ENCODE measurements at places on chromosomes 1 and 21.

GRCh38 chr1:219185486-219186117, 11.9 kb downstream of the LYPLAL1 start:
- DNase-seq, result no peak

- no peak for DNase-seq
Observed at GRCh38 chr1:245039196-245039595, 115.6 kb upstream of the KIF26B start.

DNA sequence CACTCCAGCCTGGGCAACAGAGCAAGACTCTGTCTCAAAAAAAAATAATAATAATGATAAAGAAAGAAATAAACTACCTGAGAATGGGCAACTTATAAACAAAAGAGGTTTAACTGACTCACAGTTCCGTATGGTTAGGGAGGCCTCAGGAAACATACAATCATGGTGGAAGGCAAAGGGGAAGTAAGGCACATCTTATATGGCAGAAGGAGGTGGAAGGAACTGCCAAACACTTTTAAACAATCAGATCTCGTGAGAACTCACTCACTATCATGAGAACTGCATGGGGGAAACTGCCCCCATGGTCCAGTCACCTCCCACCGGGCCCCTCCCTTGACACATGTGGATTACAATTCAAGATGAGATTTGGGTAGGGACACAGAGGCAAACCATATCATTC, 6.3 kb upstream of the EGLN1 start:
- no peak for DNase-seq

DNA sequence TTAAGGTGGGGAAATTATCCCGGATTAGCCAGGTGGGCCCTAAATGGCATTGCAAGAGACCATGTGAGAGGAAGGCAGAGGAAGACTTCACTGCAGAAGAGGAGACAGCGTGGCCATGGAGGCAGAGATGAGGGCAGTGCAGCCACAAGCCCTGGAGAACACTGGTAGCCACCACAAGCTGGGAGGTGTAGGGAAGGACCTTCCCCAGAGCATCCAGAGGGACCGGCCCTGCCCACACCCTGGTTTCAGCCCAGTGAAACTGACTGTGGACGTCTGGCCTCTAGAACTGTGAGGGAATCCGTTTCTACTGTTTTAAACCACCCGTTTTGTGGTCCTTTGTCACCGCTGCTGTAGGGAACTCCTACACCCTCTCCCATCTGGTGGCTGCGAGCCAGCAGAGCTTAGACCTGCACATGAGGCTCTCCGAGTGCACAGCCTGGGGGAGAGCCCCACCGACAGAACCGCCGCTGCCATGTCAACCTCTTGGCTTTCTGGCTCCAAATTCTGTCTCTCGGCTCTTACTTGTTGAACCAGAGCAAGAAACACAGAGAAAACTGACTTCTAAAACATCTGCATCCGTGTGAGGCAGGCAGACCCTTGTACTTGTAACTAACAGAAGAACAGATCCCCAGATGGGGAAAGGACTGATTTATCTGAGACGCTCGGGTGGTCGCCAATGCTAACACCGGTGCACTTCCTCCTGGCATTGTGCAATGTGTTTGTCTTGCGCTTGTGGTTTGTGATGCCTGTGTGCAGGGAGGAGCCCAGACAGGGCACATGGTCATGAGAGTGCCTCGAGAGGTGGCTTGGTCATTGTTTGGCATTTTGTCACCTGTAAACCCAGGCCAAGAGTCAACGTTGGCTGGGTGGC, 90.8 kb upstream of the TMPRSS2 start:
- DNase-seq, result no peak

GRCh38 chr1:221031458-221032203, 152.4 kb downstream of the HLX start:
- no peak for DNase-seq

GRCh38 chr1:179014123-179014522, 11.6 kb upstream of the FAM20B start:
- DNase-seq, result no peak

DNA sequence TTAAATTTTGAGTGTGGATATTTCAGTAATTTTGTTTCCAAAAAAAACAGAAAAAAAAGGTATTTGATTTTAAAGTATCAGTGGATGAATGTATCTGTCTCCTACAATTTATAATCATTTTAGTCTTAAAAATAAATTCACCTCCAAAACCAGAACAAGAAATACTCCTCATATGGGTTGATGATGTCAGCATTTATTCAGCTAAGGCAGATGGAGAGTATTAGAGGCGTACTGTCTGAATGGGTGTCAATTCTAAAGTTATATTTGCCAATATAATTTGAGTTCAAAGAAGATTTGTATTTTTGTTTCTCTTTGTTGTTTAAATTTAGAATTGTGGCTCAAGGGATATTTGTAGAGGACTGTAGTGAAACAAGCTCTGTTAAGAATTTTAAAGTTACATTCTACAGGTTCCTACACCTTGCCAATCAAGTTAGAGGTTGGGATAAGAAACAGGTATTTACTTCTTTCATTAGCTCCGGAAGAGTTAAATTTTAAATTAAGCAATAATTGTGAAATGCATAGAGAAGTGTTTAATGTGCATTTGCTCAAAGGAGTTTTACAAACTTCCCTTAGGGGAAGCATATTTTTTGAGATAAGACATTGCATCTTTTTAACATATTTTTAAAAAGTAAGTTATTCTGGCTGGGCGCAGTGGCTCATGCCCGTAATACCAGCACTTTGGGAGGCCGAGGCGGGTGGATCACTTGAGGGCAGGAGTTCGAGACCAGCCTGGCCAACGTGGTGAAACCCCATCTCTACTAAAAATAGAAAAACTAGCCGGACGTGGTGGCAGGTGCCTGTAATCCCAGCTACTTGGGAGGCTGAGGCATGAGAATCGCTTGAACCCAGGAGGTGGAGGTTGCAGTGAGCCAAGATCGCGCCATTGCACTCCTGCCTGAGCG, 1.2 kb downstream of the PLA2G4A start:
- peak; percentile 47 for DNase-seq

GRCh38 chr1:228095161-228095560, 8.0 kb downstream of the C1orf35 start:
- DNase-seq, result no peak

- no peak for DNase-seq
Observed at GRCh38 chr1:180462102-180462501, 40.3 kb downstream of the ACBD6 start.

DNA sequence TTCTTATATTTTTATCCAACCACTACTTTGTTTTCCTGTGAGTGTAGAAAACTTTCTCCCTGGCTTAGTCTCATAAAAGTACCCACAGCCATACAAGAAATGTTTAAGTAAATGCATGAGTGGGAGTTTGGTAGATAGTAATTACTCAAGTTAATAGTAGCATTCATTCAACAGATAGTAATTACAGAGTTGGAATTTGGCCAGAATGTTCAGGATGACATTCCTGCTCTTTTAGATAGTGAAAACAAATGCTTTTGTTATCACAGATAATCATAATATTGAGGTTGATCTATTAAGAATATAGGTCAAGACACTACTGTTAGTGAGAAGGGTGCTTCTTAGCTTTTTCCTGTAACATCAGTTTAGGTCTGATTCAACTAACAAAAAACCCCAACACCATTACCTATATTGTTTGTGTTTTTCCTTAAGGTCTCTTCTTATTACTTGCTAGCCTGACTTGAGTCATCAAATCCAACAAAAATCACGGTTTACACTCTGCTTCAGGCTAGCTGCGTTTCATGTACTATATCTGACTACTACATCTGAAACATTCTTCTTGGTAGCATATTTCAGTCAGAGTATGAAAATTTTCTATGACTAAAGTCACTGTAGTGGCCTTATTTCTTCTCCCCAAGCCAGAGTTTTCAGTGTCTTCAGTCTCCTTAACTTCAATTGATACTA, 163.7 kb downstream of the HS2ST1 start:
- DNase-seq, result no peak

GRCh38 chr1:173508541-173508940, 31.4 kb downstream of the PRDX6 start:
- no peak for DNase-seq

- DNase-seq, result no peak
Observed at GRCh38 chr1:237902960-237903743, 12.4 kb upstream of the ZP4 start.

DNA sequence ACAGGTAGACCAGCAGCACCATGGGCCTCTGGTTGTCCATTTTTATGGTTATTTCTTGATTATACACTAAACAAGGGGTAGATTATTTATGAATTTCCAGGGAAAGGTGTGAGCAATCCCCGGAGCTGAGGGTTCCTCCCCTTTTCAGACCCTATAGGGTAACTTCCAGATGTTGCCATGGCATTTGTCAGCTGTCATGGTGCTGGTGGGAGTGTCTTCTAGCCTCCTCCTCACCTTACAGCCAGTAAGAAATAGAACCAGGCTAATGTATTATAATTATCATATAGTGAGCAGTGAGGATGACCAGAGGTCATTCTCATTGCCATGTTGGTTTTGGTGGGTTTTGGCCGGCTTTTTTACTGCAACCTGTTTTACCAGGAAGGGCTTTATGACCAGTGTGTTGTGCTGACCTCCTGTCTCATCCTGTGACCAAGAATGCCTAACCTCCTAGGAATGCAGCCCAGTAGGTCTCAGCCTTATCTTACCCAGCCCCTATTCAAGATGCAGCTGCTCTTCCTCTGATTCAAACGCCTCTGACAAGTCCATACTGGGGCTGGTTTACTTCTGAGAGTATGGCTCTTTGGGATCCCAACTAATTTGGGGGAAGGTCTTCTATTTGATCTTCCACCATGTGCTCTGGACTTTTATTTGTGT, 13.5 kb upstream of the TINAGL1 start:
- DNase-seq, result no peak

GRCh38 chr1:170284512-170284911, 138.8 kb downstream of the NTMT2 start:
- no peak for DNase-seq

DNA sequence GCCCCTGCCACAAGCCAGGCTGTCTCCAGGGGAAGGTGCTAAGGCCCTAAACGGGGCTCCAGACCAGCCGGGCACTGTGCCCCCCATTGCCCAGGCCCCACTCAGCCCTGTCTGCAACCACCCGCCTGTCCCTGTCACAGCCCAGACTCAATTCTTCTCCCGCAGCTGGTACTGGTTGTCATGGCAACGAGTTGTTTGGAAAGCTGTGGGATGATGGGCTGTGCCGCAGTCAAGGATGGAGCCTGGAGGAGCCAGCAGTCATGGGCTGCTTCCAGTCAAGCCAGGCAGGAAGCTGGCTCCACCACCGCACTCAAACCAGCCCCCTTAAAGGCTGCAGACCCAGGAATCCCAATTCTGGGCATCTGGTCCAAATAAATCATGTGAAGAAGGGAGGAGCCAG, 4.2 kb downstream of the SPOCD1 start:
- no peak for DNase-seq

- DNase-seq, result no peak
Observed at GRCh38 chr1:14877224-14877623, 276.3 kb upstream of the TMEM51 start.

DNA sequence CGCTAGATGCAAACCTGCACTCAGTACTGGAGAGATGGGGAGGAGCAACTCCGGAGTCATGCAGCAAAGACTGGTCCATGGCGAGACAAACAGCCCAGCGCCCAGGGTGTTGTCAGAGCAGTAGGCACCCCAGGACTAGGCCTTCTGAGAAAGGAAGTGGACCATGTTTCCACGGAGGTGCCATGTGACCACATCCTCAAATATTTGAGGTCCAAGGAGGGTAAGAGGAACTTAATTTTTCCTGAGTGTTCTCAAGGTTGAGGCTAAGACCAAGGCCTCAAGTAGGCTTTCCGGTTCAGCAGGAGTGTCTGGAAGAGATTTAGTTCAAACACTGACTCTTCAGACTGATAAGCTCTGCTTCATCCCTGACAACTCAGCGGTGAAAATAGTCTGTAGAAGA, 186.2 kb downstream of the RHOU start:
- DNase-seq, result peak; percentile 42

GRCh38 chr21:46597031-46597430, 7.9 kb downstream of the S100B start:
- DNase-seq, result no peak

DNA sequence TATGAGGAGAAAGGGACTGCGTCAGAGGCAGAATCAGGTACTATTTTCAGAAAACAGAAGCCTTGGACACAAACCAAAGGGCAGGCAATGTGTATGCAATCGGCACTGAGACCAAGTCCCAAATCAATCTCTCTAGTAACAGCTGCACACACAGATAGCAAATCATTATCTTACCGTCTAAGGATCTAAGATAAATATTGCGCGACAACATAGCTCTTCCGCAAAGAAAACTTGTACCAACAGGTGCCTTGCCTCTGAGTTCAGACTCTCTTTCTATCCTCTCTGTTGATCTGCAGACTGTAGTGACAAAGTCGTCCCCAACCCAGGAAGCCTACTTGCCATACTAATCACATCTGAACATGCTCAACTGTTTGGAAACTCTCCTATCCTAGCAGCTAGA, 22.6 kb upstream of the SAMD13 start:
- no peak for DNase-seq

DNA sequence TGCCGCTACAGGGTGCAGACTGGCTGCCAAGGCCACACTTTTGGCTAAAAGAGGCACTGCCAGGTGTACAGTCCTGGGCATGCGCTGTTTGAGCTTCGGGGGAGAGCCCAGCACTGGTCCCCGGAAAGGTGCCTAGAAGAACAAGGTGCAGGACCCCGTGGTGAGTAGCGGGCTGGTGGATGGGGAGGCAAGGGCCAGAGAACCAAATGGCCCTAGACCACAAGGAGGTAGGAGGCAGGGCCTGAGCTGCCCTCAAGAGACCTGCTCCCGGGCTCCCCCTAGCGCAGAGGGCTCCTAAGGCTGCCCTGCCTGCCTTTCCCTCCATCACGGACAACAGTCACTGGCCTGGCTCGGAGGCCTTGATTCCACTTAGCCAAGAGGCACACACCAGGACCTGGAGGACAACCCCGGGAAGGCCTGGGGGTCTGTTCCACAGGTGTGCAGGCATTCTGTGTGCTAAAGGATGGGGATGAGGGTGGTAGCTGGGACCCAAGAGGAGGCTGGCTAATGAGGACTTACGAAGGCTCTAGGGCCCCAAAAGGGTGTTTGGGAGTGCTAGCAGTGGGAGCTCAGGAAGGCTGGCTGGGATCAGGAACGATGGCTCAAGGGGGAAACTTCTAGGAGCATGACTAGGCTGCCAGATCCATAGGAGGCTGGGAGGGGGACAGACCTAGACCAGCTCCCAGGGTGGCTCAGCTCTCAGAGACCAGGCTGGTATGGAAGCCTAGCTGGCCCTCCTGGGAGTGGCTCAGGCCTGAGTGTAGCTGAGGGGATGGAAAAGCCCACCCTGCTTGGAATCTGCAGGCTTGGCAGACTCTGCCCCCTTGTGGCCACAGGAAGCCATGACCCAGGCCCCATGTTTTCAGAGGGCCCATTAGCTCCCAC, 742 bp downstream of the ARTN start:
- peak; percentile 78 for DNase-seq

- no peak for DNase-seq
Observed at GRCh38 chr21:40967771-40968170, 120.8 kb upstream of the DSCAM start.
